Right cardiac atrium (tissue), 5 donors: ENCODE measurements at places on chromosomes 5 and 9. TPM values are rescaled to one million over a fixed set of nuclear protein-coding genes. Genes with fewer than 3 reads are reported as not detected.

Gene OSMR
- total RNA-seq, result 19.4 TPM

- DNase-seq, result no peak
These were observed 117.4 kb downstream of the MAT2B start for GRCh38 chr5:163622799-163623198.

GRCh38 chr5:105684799-105685198 lies 1985.9 kb downstream of the EFNA5 start:
- no peak for DNase-seq

- no peak for DNase-seq
These were observed 29.4 kb downstream of the RAD23B start for GRCh38 chr9:107312376-107313050.

- no peak for DNase-seq
These were observed 167.6 kb downstream of the NIPBL start for GRCh38 chr5:37044120-37044519.
